ENCODE measurements at places on chromosomes 3 and 15. TPM values are rescaled to one million over a fixed set of nuclear protein-coding genes. Genes with fewer than 3 reads are reported as not detected.

The TMC3 gene
- not detected for total RNA-seq

The DPH6 gene
- total RNA-seq = 4.4 TPM

The PTPN9 gene
- 18.8 TPM for total RNA-seq

The GOLGA6L7 gene
- total RNA-seq = not detected

The ZDHHC3 gene
- 58.4 TPM for total RNA-seq

The KCTD6 gene
- 4.3 TPM for total RNA-seq

All from mammary microvascular endothelial cell (primary cell).